ENCODE measurements at places on chromosomes 1 and 21.

DNA sequence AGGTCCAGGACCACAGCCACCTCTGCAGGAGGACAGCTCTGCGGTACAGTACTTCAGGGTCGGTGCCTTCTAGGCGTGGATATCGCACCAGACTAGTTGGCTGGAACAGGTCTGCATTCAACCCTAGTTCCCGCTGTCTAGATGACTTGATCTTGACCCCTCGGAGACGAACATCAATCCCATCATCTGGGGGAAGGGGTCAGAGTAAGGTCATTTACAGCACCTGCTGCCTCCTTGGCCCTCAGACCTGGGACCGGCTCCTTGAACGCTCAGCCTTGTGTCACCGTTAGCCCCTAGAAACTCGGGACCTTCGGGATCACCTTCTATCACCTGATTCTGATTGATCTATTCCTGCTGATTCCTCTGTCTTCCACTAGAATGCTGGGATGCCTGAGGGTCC, 2.6 kb downstream of the HECTD3 start:
- DNase-seq, result no peak

- DNase-seq, result no peak
These were observed 789.9 kb downstream of the USP25 start for GRCh38 chr21:16519644-16520043.

- DNase-seq, result no peak
These were observed 11.5 kb upstream of the SLC9A1 start for GRCh38 chr1:27166351-27166802.

DNA sequence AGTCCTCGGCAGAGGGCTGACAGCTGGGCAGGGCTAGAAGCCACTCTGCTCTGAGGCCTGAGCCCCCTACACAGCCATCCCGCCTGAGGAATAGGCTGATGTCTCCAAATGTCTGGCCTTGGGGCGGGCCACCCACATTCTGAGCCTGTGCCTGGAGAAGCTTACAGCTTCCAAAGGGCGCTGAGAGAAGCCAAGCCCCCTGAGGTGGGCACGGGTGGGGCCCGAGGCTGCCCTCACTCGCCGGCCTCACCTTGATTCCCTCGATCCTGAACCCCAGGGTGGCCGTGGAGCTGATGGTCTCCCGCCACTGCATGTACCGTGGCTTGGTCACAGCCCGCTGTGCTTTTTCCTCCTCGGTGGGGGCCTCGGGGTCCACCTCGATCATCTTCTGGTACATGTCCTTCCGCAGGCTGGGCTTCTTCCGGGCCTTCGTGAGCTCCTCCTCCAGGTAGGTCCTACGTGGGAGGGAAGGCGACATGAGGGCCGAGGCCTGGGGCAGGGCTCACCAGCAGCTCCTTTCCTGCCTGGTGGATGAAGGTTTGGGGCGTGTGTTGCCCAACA, 93.2 kb downstream of the STUM start:
- no peak for DNase-seq

- DNase-seq, result no peak
These were observed 266.2 kb downstream of the RGS7 start for GRCh38 chr1:241090798-241091197.

GRCh38 chr1:197923038-197923437, 5.9 kb downstream of the LHX9 start:
- DNase-seq, result no peak

- DNase-seq, result no peak
These were observed 35.0 kb downstream of the TMCC2 start for GRCh38 chr1:205262731-205263171.

GRCh38 chr1:71093938-71094337, 13.1 kb upstream of the ZRANB2 start:
- no peak for DNase-seq

DNA sequence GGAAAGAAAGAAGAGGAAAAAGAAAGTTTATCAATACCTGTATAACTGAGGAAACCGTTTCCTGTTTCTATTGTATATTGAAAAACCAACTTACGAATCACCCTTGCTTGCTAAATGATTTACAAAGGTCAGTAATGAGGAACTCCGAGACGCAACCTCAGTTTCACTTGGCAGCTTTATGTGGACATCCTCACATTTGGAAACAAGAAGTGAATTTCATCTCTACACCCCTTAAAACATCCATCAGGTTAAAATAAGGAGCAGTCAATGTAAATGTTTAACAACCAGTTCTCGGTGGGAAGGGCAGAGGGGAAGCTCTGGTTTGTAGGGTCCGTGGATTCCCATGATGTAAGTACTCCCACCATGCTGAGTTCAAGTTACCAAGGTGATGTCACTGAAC, 481.7 kb upstream of the RUNX1 start:
- no peak for DNase-seq
